Left renal cortex interstitium (tissue), 4 donors: ENCODE measurements at places on chromosomes 16 and 17.

GRCh38 chr17:16980813-16981731, 9.2 kb upstream of the TNFRSF13B start:
- no peak for DNase-seq

DNA sequence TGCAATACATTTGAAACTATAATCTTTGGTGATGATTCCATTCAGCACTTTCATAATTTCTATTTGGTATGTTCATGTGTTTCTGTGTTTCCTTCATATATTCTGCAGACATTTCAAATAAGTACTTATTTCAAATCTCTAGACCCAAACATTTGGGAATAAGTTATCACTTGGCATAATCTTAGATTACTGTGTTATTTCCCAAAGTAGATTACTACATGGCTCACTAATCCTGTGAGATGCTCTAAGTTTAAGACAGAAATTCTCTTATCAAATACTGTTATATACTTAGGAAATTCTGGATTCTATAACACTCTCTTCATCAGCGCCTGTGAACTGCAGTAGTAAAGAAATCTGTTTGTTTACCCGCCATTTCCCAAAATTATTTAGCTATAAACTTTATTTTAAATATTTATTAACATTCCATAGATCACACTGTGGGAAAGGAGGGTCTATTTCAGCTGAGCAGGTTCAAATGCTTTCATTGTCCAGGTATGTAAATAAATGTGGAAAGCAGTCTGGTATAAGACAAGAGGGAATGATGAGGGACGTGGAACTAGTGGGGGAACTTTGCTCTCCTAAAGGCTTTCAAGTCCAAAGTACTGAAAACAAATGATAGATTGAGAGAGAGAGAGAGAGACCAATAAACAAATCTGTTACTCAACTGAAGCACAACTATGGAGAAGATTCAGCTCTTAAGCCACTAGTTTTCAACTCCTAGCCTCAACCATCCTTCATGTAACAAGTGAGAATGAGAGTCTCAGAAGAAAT, 61.8 kb upstream of the TOM1L1 start:
- DNase-seq = no peak

GRCh38 chr16:19709381-19710136, 8.5 kb downstream of the KNOP1 start:
- no peak for DNase-seq

GRCh38 chr16:58393138-58393504, 850 bp downstream of the GINS3 start:
- no peak for DNase-seq

DNA sequence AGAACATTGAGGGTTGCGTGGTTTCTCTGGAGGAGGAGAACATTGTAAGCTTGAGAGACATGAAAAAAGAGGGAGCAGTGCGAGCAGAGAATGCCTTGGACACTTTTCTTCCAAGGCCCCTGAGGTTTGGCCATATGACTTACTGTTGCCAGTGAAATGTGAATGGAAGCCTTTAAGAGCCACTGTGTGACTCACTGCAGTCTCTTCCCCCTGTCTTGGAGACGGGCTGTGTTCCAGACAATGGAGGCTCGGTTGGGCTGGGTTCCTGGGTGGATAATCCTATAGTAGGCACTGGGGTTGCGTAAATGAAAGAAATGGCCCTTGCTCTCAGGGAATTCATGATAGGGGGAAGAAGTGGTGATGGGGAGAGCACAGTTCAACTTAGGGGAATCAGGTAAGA, 75.5 kb downstream of the SHISA9 start:
- no peak for DNase-seq

DNA sequence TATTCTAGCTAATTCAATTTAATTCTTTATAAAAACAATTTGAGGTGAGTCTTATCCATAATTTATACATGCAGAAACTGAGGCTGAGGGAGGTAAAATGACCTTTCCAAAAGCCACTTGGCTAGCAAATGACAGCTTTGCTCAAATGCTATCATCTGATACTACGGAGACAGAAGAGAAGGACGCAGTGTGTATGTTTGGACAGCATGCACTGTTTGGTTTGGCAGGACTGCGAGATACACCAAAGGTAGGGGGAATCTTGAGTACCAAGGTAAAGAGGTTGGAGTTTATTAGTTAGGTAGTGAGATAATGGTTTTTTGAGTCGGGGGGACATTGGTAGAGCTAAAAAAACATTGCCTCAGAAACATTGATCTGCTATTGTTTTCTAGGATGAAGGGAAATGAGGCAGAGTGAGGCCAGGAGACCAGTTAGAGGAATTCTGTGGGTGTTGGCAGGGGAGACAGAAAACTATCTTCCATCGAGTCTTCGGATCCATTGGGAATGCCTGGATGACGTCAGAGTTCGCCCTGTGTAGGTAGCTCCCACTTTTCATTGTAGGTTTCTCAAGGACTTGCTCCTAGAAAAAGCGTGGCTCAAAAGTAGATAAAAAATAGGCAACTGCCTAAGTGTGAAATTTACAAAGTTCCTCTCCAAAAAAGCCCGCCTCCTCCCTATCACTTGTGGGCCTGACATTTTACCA, 2.5 kb upstream of the HS3ST4 start:
- DNase-seq = no peak
